ENCODE measurements at places on chromosomes 4 and X.

DNA sequence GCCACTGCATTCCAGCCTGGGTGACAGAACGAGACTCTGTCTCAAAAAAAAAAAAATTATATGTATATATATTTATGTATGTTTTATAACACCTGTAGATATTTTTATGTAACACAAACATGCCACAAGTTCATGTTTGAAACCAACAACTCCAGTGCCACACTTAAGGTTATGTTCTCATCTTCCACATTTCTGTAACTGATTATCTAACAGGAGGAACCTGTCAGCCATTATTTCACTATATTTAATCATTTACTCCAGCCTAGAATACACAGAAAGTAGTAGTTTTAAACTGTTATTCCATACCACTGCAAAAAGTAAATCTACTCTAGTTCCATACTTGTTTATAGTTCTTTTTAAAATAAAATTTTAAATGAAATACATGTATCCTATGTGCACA is 32.3 kb downstream of the MCUB start:
- DNase-seq, result no peak

- no peak for DNase-seq
Measured at GRCh38 chr4:140020457-140021361, 133.3 kb downstream of the MAML3 start.

- DNase-seq, result peak; percentile 72
Measured at GRCh38 chr4:113106108-113106507, 56.7 kb downstream of the ANK2 start.

DNA sequence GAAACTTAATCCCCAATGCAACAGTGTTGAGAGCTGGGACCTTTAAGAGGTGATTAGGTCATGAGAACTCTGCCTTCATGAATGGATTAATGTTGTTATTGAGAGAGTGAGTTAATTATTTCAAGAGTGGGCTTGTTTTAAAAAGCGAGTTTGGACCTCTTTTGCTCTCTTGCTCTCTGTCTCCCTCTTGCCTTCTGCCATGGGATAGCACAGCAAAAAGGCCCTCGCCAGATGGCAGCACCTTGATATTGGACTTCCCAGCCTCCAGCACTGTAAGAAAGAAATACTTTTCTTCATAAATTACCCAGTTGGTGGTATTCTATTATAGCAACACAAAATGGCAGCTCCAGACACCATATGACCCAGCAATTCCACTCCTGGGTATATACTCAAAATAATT is 7.0 kb upstream of the ATP6AP2 start:
- DNase-seq, result no peak

- no peak for DNase-seq
Measured at GRCh38 chr4:107094332-107094731, 58.2 kb upstream of the DKK2 start.

- DNase-seq, result no peak
Measured at GRCh38 chr4:61425315-61425714, 225.2 kb downstream of the ADGRL3 start.

GRCh38 chr4:98514741-98515469 is 143.5 kb downstream of the TSPAN5 start:
- DNase-seq, result no peak

DNA sequence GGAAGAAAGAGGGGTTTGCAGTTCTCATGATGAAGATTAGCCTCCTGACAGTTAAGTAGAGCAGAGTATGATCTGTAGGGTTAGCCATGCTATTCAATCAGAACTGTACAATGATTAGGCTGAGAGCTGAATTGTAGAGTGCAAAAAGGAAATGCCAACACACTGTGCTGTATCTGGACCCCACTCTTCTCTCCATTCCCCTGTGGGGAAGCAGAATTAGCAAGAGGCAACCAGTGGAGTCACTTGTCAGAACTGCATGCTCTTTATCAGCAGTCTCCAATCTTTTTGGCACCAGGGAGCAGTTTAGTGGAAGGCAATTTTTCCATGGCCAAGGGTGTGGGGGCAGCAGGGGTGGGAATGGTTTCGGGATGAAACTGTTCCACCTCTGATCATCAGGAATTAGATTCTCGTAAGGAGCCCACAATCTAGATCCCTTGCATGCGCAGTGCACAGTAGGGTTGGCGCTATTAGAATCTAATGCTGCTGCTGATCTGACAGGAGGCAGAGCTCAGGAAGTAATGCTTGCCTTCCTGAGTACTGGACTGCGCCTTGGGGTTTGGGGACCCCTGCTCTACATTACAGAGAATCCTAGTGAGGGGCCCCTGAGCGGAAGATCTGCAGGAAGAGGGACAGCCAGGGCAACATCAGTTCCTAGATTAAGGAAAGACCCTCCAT is 19.4 kb downstream of the TBC1D9 start:
- DNase-seq, result no peak

DNA sequence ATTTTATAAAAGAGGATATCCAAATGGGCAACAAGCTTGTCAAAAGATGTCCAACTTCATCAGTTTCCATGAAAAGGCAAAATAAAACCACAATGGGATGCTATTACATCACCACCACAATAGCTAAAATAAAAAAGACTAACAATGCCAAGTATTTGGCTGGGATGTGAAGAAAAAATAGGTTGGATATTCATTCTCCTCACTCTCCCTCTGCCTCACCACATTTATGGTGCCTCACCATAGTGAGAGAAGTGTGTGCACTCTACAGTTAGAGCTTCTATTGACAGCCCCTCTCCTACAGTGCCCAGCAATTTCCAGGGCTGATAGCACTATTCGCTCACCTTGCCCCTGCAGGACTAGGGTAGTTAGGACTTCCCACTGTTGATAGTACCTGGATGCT is 25.5 kb downstream of the VEGFC start:
- no peak for DNase-seq

DNA sequence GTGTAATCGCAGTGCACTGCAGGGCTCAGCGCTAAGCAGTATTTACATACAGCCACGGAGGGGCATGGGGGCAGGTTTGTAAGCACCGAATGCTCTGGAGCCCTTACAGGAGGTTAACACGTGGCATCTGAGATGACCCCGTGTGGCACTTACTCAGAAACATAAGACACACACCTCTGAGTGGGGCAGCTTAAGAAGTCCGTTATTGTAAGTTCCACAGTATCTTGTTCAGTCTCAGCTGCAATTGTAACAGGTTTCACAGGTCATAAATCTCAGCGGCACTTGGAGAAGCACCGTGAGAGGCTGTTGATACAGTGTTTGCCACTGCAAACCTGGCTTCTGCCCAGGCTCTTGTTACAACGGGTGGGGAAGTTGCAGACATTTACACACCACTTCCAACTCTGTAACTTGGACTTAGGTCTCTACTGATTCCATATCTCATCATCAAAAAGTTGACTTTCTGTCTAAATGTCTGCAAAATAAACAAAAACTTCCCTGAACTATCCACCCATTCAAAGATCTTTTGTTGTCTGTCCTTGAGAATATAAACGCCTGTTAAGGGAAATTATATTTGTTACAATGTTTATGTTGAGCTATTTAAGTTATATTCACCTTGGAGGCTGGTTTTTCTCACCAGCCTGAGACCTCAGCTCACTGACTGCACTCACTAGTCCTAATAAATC is 10.3 kb downstream of the CPLX1 start:
- no peak for DNase-seq

DNA sequence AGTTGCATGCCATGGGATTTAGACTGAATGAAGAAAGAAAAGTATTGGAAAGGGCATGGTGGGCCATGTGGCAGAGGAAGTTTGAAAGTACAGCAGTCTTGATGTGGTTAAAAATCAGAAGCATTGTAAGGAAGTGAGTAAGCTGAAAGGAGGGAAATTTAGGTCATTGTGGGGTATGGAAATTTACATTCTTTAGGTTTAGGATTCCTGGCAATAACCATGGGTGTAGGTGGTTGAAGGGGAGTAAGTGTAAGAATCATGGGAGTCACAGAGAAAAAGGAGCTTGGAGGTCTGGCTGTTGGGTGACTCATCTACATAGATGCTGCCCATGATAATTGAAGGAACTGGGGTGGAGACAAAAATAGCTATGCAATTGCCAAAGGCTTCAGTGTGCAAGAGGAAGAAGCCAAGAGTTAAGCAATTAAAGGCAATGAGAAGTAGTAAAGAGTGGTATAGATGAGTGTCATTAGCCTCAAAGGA is 243.8 kb upstream of the LDB2 start:
- DNase-seq, result no peak

DNA sequence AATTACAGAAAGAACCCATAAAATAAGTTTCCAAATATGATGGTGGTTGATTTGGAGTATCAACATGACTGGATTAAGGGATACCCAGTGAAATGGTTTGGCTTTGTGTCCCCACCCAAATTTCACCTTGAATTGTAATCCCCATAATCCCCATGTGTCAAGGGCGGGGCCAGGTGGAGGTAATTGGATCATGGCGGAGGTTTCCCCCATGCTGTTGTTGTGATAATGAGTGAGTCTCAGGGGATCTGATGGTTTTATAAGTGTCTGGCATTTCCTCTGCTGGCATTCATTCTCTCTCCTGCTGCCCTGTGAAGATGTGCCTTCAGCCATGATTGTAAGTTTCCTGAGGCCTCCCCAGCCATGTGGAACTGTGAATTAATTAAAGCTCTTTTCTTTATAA is 39.1 kb downstream of the WDFY3 start:
- DNase-seq, result no peak

DNA sequence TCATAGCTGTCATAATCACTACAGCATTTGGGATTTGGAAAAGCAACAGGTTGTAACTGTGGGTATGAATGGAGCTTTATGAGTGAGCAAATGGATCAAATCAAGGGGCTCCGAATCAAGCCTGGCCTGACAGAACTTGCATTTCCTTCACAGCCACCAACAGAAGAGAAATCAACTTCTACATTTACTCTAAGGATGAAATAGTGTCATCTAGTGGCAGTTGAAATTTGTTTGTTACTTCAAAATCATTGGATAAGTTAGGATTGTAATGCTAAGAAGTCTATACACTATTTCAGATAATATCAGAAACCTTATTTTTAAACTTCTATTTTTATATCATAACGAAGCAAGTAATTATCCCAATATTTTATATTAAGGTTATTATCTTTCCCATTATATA is 10.7 kb upstream of the WDR17 start:
- DNase-seq, result peak; percentile 37

DNA sequence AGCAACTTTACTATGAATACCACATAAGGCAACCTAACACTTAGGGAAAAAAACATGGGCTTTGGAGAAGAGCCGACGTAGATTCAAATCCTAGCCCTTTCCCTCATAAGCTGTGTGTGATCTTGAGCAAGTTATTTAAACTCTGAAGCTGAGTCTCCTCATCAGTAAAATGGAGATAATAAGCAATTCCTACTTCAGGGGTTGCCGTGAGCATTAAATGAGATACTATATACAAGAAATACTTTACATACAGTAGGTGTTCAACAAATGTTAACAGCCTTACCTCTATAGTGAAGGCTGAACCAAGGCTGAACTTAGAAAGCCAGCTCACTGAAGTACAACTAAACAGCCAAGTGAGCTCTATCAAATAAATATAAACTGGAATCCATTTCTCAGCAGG is 146.2 kb upstream of the DKK2 start:
- DNase-seq, result no peak

GRCh38 chr4:156344397-156344796 is 390.7 kb upstream of the CTSO start:
- no peak for DNase-seq

DNA sequence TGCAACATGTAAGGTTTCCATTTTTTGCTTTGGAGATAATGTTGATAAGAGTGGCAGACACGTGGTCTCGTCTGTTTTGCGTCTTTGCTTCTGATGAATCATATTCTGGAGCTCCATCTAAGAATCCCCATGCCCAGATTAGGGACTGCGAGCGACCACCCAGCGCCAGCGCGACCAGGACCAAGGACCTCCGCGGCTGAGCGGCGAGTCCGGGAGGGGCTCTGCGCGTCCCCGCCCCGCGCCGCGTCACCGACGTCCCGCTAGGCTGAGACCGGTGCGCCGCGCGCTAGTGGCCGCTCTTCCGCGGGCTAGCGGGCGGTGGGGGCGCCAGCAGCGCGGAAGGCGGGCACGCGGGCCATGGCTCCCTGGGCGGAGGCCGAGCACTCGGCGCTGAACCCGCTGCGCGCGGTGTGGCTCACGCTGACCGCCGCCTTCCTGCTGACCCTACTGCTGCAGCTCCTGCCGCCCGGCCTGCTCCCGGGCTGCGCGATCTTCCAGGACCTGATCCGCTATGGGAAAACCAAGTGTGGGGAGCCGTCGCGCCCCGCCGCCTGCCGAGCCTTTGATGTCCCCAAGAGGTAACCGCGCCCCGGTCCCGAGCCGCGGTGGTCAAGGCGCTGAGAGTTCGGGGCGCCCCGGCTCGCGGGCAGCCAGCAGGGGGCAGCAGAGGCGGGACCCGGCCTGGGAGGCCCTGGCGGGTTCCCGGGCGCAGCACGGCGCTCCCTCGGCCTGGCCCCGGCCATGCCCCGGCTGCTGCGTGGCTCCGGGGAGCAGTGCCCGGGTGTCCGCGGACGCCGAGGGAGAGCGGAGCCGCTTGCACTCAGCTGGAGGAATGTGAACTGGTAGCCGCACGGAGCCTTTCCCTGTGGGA is at the start of gene SRD5A3:
SRD5A3 (plus strand) TSS at position 263 of the 871 bp plus-strand sequence; CDS start at position 358, 95 bp downstream.
- peak; percentile 86 for DNase-seq

- no peak for DNase-seq
Measured at GRCh38 chr4:81769244-81769643, 297.5 kb upstream of the RASGEF1B start.

- DNase-seq, result no peak
Measured at GRCh38 chrX:69317721-69318120, 152.5 kb upstream of the PJA1 start.

GRCh38 chr4:102036016-102036415 is 245.5 kb downstream of the BANK1 start:
- no peak for DNase-seq

GRCh38 chr4:182367153-182367552 is 124.0 kb downstream of the TENM3 start:
- DNase-seq, result peak; percentile 5

DNA sequence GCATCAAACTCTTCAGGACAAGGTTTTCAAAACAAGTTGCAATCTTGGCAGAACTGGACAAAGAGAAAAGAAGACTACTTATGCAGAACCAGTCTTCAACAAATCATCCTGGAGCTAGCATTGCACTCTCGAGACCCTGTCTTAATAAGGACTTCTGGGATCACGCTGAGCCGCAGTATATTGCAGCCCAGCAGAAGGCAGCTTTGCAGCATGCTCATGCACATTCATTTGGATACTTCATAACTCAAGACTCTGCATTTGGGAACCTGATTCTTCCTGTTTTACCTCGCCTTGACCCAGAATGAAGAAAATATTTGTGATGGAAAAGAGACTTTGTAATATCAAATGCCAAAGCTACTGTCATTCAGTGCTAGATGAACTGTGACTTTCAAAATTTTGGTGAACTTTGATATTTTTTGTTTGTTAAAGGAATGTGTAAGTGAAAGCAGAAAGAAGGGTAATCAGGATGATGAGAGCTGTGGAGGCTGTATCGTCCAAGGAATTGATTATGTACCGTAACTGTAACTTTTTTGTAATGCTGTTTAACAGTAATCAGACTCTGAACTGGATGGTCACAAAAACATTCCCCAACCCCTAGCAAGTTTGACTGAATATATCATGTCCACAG is 27.2 kb downstream of the HSPA4L start:
- DNase-seq, result no peak

DNA sequence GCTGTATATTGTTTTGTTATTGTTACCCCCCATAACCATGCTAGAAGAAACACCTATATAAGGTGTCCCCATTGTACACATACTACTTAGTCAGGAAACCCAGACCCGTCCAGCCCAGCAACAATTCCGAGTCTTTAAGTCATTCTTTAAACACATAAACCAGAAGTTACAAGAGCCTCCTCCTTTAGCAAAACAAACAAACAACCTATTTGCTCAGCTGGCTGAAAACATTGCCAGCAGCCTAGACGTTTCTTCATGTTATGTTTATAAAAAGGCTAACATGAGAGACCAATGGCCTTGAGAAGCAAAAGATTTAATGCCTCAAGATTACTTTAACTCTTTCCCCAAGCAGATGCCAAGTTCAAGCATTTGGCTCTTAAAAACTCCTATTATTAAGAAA is 1.4 kb downstream of the ACOX3 start:
- DNase-seq, result no peak
